ENCODE measurements at places on chromosomes 2 and 18.

DNA sequence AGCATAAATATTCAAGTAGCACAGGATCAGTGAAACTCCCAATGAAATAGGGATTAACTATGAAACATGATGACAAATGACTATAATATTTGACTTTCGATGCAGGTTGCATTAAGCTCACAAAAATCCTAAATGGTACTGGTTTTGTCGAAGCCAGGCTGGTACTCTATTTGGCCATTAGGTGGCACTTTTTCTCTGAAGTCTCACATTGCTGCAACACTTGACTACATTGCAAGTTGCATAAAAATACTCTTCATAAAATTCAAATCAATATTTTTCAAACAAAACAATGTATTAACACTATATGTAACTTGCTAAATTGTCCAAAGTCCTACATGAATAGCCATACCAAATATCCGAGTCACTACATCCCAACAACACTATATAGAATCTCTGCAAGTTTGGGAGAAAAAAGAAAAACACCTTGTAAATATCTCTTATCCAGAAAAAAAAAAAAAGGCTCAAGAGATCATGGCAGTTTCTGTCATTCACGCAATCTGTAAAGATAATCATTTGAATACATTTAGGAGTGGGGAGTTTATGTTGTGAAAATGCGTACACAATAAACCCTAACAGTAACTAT is 9.5 kb downstream of the RTTN start:
- DNase-seq: no peak

- DNase-seq: no peak
Observed at GRCh38 chr18:40124107-40124506, 1830.9 kb upstream of the PIK3C3 start.

DNA sequence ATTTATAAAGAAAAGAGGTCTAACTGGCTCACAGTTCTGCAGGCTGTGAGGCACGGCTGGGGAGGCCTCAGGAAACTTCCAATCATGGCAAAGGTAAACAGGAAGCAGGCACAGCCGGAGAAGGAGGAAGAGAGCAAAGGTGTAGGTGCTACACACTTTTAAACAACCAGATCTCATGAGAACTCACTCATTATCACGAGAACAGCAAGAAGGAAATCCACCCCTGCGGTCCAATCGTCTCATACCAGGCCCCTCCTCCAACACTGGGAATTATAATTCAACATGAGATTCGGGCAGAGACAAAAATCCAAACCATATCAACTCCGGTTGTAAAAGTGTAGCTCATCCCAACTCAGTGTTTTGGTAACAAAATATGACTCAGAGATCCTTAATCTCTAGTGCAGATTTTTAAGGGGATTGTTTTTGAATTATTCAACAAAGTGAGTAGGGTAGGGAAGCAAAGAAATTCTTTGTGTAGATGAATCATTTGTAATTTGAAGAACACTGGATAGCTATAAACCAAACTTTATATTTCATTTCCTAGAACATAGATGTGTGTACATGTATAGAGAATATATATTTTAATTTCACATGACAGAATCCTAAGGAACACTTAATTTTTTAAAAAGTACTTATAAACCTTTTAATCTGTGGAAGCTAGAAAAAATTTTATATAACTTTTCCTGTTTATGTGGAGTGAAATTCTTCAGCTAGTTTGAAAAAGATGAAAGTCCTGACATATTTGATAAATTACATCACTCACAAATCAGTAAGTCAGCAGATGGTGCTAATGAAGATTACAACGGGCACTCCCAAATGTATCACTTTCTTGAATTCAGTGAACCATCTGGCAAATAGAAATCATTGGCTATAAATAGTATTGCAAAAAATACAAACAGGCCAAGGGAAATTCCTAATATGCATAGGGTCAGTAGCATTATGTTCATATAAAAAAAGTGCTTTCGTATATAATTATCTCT is 130.1 kb downstream of the OLA1 start:
- DNase-seq: no peak

- DNase-seq: no peak
Observed at GRCh38 chr2:223457301-223457700, 144.9 kb downstream of the SCG2 start.

DNA sequence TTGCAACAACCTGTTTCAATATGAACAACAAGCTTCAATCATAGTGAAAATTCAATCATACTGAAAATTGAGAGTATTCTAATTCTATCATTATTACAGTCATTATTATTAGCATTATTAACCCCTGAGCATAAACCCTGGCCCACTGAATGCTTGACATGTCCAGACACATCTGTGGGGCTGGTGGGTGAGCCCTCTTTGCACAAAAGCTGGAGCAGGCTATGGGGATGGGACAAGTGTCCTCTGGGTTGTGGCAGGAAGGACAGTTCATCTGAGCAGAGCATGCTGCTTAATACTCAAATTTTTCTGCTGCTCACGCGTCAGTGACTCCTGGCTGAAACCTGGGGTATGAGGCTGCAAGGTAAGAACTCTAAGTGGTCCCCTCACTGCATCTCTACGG is 451.1 kb upstream of the POU3F3 start:
- DNase-seq: no peak

All from bone marrow (tissue), 2 donors.